ENCODE measurements at places on chromosomes 5 and 9. TPM values are rescaled to one million over a fixed set of nuclear protein-coding genes. Genes with fewer than 3 reads are reported as not detected.

GRCh38 chr5:119368238-119368630 is 12.4 kb downstream of the TNFAIP8 start:
- DNase-seq = no peak

- no peak for DNase-seq
Measured at GRCh38 chr9:76626141-76626540, 138.1 kb upstream of the PCA3 start.

GRCh38 chr9:88574953-88575352 is 40.0 kb downstream of the NXNL2 start:
- no peak for DNase-seq

PCDHB6 gene
- total RNA-seq = 1.1 TPM

AHRR gene
- total RNA-seq = 6.7 TPM

All from urinary bladder (tissue), 4 donors.